Nephron progenitor cell (in vitro differentiated cells): ENCODE measurements at places on chromosomes 2 and 18.

DNA sequence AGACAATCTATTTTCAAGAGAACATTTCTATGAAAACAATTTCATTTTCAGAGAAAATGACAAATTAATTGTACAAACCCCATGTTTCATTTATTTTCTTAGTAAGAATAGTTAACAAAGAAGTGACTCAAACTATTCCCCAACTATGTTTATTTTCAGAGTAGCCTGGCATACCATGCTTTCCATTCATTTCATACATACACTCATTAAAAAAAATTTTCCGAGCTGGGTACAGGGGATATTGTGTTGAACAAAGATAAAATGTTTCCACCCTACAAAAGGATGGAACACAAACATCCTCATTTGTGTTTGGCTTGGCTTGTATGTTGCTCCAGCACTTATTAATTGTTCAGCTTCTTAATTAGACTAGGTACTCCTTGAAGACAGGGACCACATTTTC, 331.4 kb downstream of the EXOC6B start:
- no peak for DNase-seq
- H3K27ac ChIP-seq: no peak overlapping the region
- H3K27me3 ChIP-seq: no peaks in the 10 kb centered on the region

- peaks cover 19% of the 10 kb centered on the region for H3K4me1 ChIP-seq
- no peak overlapping the region for H3K4me3 ChIP-seq
- H3K36me3 ChIP-seq: peaks cover 90% of the 10 kb centered on the region
- no peak for DNase-seq
- peak overlapping the region; percentile 61 for H3K27ac ChIP-seq
These were observed 12.1 kb downstream of the XRCC5 start for GRCh38 chr2:216121255-216121654.

- no peaks in the 10 kb centered on the region for H3K27me3 ChIP-seq
- H3K4me1 ChIP-seq: no peaks in the 10 kb centered on the region
- H3K4me3 ChIP-seq: no peak overlapping the region
- no peaks in the 10 kb centered on the region for H3K36me3 ChIP-seq
These were observed 469.1 kb downstream of the CBLN2 start for GRCh38 chr18:72075040-72075439.

DNA sequence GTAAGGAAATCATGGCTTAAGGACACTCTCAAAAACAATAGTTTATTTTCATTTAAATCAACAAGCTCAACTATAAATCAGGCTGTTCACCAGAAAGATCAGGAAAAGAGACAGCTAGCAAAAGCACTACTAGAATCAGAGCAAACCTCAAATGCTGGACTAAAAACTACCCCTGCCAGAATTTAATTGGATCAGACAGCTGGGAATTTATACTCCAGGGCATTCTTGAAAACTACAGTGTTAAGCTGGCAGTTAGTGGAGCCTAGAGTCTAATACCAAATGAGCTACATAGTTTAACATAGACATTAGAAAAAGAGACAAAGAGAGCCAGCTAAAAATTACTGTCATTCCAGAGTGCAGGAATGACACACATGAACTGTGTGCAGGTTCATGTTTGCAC, 1016.4 kb upstream of the CRIM1 start:
- no peak overlapping the region for H3K4me3 ChIP-seq
- no peak for DNase-seq
- H3K36me3 ChIP-seq: no peaks in the 10 kb centered on the region
- no peak overlapping the region for H3K27ac ChIP-seq
- no peaks in the 10 kb centered on the region for H3K27me3 ChIP-seq

DNA sequence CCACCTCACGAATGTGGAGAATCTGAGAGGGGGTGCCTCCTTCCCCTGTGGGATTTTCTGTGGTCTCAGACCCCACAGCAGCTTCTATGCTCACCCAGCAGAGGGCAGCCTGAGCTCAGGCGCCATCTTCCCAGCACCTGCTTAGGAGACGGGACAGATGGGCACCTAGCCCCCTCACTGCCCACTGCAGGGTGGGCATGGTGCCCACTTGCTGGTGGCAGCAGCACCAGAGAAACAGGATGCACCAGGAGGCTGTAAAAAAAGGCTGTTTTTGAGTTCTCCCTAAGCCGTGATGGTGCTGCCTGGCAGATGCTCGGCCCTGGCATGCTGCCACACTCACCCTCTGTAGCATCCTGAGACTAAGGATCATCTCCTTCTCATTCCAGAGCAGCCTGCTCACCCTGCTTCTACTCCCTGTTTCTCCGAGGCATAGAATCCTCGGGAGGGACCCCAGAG, 19.1 kb upstream of the SLC20A1 start:
- no peaks in the 10 kb centered on the region for H3K36me3 ChIP-seq
- peaks cover 31% of the 10 kb centered on the region for H3K4me1 ChIP-seq
- no peak overlapping the region for H3K27ac ChIP-seq
- DNase-seq: peak; percentile 48
- H3K4me3 ChIP-seq: no peak overlapping the region

GRCh38 chr2:129192841-129193253, 786.6 kb upstream of the RAB6C start:
- no peak for DNase-seq
- H3K4me3 ChIP-seq: no peak overlapping the region
- H3K27ac ChIP-seq: no peak overlapping the region
- peaks cover 43% of the 10 kb centered on the region for H3K4me1 ChIP-seq

DNA sequence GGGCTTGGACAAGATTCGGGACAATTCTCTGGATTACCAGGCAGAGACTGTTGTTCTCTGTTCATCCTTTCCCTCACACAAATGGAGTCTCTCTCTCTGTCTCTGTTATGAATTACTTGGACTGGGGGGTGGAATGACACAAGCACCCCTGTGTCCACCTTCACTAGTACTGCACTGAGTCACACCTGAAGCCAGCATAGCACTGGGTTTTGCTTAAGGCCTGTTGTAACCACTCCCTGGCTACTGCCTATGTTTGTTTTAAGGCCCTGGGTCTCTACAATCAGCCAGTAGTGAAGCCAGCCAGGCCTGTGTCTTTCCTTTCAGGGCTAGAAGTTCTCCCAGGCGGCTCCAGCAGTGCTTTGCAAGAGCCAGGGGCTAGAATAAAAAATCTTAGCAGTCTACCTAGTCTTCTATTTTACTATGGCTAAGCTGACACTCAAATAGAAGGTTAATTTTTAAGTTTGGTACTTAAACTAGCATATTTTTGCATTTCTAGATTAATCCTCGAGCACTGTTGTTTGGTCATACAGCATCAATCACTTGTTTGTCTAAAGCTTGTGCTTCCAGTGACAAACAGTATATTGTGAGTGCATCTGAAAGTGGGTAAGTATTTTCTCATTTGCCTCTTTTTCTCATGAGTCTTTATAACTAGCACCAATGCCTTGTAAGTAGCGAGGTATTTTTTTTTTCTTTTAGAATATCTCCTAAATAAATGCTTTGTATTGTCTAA, 27.8 kb downstream of the WDR7 start:
- no peaks in the 10 kb centered on the region for H3K27me3 ChIP-seq
- peaks cover 19% of the 10 kb centered on the region for H3K36me3 ChIP-seq
- H3K27ac ChIP-seq: no peak overlapping the region
- H3K4me1 ChIP-seq: no peaks in the 10 kb centered on the region

- no peaks in the 10 kb centered on the region for H3K36me3 ChIP-seq
- H3K27me3 ChIP-seq: no peaks in the 10 kb centered on the region
- peaks cover 42% of the 10 kb centered on the region for H3K4me1 ChIP-seq
- no peak overlapping the region for H3K4me3 ChIP-seq
- DNase-seq: peak; percentile 57
These were observed 78.0 kb downstream of the TMEM182 start for GRCh38 chr2:102839668-102840388.

GRCh38 chr2:112692918-112693317, 27.9 kb upstream of the NT5DC4 start:
- peaks cover 23% of the 10 kb centered on the region for H3K27me3 ChIP-seq
- no peak for DNase-seq
- no peak overlapping the region for H3K27ac ChIP-seq
- peak overlapping the region; percentile 4 for H3K4me3 ChIP-seq
- no peaks in the 10 kb centered on the region for H3K36me3 ChIP-seq
- peaks cover 16% of the 10 kb centered on the region for H3K4me1 ChIP-seq

- no peak overlapping the region for H3K4me3 ChIP-seq
- no peaks in the 10 kb centered on the region for H3K36me3 ChIP-seq
- no peaks in the 10 kb centered on the region for H3K4me1 ChIP-seq
- peaks cover 3% of the 10 kb centered on the region for H3K27me3 ChIP-seq
- no peak overlapping the region for H3K27ac ChIP-seq
These were observed 63.3 kb upstream of the UGP2 start for GRCh38 chr2:63778391-63778790.

- H3K36me3 ChIP-seq: no peaks in the 10 kb centered on the region
- H3K4me3 ChIP-seq: no peak overlapping the region
These were observed 437.7 kb downstream of the SATB2 start for GRCh38 chr2:199019898-199020507.

DNA sequence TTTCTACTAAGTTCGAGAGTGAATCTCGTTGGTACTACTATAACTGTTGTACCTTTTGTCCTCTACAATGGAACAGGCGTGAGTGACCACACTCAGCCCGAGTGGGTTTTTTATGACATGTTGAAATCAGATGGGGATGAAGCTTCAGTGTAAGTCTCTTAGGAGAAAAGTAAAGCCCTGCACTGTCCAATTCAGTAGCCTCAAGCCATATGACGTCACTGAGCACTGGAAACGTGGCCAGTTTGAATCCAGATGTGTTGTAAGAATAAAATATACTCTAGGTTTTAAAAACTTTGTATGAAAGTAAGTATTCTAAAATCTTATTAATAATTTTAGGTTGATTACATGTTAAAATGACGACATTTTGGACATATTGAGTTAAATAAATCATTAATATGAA, 101.7 kb upstream of the SP3 start:
- no peak for DNase-seq
- H3K36me3 ChIP-seq: no peaks in the 10 kb centered on the region
- H3K27ac ChIP-seq: no peak overlapping the region
- H3K4me1 ChIP-seq: peaks cover 25% of the 10 kb centered on the region
- no peaks in the 10 kb centered on the region for H3K27me3 ChIP-seq

DNA sequence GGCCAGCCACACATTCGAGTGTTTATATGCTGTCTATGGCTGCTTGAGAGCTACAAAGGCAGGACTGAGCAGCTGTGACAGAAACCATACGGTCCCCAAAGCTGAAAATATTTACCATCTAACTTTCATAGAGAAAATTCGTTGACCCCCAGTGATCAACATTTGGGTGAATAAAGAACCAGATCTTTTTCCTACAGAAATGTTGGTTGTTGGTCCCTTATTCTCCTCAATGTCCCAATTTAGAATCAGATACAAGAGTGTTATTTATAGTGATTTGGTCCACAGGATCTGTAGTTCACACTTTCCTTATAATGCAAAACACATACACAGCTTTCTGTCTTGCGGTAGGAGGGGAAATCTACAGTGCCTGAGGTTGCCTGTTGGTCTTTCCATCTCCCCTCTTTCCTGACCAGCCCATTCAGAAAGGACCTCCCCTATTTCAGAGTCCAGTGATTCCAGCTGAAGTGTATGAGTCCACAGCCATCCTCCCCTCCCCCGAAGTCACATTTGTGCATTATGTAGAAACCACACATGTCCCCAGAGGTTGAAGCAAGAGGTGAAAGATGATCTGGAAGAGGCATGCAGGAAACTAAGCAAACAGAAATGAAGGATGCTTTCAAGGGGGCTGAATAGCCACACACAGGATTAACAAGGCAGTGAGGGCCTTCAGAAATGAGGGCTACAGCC, 61.9 kb downstream of the SPRED2 start:
- H3K36me3 ChIP-seq: peaks cover 11% of the 10 kb centered on the region
- peak; percentile 31 for DNase-seq
- H3K27me3 ChIP-seq: peaks cover 3% of the 10 kb centered on the region
- peak overlapping the region; percentile 28 for H3K4me3 ChIP-seq
- H3K4me1 ChIP-seq: peaks cover 85% of the 10 kb centered on the region

DNA sequence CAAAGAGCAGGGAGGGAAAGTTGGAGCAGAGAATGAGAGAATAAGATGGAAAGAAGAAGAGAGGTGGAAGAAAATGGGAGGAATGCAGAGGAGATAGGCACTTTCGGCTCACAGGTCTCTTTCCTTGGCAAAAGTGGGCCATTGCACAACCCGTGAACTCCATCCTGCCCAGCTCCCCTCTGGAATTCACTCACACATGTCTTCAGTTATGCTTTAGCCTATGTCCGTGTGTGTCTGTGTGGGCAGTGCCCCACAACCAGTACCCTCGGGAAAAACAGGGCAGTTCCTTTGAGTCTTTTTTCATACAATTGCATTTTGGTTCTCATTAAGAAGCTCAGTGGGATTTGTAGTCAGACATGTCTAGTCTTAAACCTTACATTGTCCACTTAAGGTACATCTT, 34.5 kb downstream of the DTNA start:
- H3K27me3 ChIP-seq: peaks cover 7% of the 10 kb centered on the region
- H3K4me3 ChIP-seq: no peak overlapping the region
- H3K4me1 ChIP-seq: peaks cover 1% of the 10 kb centered on the region
- no peak for DNase-seq
- peak overlapping the region; percentile 14 for H3K27ac ChIP-seq
- H3K36me3 ChIP-seq: no peaks in the 10 kb centered on the region

- H3K27ac ChIP-seq: no peak overlapping the region
- no peaks in the 10 kb centered on the region for H3K4me1 ChIP-seq
- no peak for DNase-seq
- peaks cover 2% of the 10 kb centered on the region for H3K27me3 ChIP-seq
These were observed 33.5 kb downstream of the GALNT5 start for GRCh38 chr2:157291018-157291417.

- DNase-seq: no peak
- H3K4me3 ChIP-seq: no peak overlapping the region
- no peaks in the 10 kb centered on the region for H3K27me3 ChIP-seq
- H3K27ac ChIP-seq: no peak overlapping the region
- H3K4me1 ChIP-seq: peaks cover 18% of the 10 kb centered on the region
These were observed 32.7 kb downstream of the TNP1 start for GRCh38 chr2:216827073-216827720.
